ENCODE measurements at places on chromosomes 12 and 14.

DNA sequence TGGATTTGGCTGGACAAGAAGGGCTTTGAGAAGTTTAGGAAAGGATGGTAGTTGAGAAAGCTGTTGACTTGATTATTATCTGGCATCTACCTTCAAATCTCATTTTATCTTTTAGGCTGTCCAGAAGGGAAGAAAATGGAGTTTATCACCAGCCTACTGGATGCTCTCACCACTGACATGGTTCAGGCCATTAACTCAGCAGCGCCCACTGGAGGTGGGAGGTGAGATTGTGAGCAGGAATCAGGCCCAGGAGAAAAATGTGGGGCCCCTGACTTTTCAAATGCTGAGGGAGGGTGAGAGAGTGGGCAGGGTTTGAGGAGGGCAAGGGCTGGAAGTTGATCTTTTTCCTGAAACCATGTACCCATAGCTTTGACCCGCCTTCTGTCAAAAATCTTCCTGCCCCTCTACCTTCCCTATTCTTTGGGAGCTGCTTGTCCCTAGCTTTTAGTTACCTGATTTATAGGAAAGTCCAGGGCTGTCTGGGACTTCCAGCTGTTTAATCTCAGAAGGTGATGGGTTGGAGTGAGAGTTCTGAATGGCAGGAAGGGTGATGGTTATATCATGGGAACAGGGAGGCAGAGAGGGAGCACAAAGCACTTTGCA lies 134.2 kb downstream of the SMOC1 start:
- no peak for DNase-seq

- DNase-seq, result no peak
Observed at GRCh38 chr12:16155938-16156337, 121.5 kb downstream of the SLC15A5 start.

DNA sequence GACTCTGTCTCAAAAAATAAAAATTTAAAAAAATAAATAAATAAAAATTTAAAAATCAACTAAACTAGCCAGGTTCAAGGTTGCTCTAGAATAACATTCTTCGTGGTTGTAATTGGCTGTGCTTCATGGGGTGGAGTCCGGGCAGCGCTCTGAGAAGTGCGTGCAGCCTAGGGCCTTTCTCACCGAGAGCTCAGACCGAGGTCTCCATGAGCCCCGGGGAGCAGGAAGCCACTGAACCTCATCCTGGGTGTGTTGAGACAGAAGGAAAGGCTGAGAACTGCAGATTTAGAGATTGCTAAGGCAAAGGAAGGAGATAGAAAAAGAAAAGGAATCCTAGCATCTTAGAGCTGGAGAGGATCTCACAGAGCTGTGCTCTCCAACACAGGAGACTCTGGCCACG lies 14.7 kb downstream of the P2RX4 start:
- DNase-seq, result no peak

DNA sequence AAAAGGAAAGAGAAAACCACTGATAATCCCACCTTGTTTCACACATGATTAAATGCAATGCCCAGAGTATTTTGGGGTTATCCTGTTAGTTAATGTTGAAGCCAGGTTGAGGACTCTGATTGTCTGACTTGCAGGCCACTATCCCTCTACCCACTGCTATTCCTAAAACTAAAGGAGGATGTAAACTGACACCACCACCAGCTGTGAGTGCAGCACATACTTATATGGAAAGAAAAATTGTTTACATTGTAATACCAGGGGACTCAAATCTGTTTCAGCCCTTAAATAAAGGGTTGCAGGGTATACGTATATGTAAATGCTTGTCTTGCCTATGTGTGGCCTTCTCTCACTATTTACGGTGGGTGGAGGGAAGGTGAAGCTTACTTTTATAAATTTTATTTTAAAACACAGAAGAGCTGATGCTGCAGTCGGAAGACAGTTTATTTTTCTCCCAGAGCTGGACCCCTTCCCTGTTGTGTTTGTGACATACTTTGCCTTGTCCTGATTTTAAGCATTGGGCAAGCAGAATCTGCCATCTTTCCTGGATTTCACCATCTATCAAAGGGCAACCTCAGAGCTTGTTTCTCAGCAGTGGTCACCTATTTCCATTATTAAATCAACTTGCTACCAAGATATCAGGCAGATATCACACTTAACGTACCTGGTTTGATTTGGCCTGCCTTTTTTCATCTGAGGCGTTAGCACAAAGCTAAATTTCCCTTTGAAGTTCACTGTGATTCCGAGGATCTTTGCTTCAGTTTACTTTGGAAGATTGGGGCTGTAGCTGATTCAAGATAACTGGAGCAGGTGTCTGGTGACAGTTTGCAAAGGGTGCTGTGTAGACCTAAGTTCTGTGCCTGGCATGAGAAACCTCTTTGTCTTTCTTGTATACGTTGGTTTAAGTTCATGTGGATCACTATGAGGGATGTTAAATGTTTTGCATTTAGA lies 25.2 kb downstream of the DAAM1 start:
- DNase-seq, result no peak

- no peak for DNase-seq
Observed at GRCh38 chr12:27252934-27253333, 8.8 kb downstream of the STK38L start.

GRCh38 chr12:123617144-123617543 lies 15.2 kb downstream of the DDX55 start:
- DNase-seq, result no peak

DNA sequence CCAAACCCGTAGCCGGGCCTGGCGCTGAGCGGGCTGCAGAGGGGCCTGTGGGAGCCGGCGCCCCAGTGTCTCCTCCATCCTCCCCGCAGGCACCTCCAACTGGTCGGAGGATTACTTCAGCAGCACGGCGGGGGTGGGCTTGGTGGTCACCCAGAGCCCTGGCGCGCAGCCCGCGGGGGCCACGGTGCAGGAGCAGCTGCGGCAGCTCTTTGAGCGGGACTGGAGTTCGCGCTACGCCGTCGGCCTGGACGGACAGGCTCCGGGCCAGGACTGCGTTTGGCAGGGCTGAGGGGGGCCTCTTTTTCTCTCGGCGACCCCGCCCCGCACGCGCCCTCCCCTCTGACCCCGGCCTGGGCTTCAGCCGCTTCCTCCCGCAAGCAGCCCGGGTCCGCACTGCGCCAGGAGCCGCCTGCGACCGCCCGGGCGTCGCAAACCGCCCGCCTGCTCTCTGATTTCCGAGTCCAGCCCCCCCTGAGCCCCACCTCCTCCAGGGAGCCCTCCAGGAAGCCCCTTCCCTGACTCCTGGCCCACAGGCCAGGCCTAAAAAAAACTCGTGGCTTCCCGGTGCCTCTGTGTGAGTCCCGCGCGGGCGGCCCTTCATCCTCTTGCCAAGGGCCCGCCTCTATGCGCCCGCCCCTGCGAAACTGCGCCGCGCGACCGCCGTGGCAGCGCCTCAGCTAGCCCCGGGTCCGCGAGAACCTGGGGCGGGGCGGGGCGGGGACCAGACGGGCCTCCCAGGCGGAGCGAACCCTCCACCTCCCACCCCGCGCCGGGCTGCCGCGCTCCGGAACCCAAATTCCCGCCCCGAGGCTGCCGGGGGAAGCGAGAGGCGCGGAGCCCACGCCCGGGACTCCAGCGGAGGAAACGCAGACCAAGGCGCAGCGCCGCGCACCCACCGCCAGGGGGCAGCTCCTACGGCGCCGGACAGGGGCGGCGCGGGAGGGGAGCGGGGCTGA lies 8.3 kb downstream of the PLD4 start:
- DNase-seq, result no peak

GRCh38 chr14:31024577-31025366 lies 677 bp upstream of the AP4S1 start:
- DNase-seq, result no peak

GRCh38 chr12:92737855-92738850 lies 35.4 kb downstream of the PLEKHG7 start:
- no peak for DNase-seq

DNA sequence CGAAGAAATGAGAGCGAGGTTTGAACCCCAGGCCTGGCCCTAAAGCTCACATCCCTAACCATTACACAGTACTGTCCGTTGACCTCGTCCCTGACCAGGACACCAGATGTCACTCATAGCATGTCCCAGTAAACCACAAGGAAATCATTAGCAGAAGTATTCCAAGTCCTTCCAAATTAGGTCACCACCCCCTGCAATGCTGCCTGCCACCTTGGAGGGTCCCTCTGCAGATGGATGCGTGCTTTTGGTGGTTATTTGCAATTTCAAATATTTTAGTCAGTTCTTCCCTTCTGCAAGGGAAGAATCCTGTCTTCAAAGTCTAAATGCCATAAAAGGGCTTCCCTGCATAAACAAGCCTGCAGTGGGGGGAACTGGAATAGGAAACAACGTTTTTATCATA lies 71.3 kb downstream of the CLMN start:
- no peak for DNase-seq

DNA sequence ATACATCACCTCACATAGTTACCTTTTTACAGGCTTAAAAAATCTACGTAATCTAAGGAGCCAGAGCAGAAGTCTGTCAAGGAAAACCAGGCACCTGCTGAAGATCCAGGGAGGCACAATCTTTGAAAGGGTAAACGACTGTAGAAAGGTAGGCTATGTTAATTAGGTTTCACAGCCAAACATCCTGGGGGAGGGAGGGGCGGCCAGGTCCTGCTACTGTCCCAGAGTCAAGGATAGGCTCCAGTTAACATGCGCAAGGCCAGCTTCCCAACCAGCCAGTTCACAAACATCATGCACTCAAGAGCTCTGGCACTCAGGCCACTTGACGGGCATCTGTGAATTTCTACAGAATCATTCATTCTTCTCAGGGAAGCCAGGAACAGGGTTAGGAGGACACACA lies 22.9 kb downstream of the NIN start:
- no peak for DNase-seq

DNA sequence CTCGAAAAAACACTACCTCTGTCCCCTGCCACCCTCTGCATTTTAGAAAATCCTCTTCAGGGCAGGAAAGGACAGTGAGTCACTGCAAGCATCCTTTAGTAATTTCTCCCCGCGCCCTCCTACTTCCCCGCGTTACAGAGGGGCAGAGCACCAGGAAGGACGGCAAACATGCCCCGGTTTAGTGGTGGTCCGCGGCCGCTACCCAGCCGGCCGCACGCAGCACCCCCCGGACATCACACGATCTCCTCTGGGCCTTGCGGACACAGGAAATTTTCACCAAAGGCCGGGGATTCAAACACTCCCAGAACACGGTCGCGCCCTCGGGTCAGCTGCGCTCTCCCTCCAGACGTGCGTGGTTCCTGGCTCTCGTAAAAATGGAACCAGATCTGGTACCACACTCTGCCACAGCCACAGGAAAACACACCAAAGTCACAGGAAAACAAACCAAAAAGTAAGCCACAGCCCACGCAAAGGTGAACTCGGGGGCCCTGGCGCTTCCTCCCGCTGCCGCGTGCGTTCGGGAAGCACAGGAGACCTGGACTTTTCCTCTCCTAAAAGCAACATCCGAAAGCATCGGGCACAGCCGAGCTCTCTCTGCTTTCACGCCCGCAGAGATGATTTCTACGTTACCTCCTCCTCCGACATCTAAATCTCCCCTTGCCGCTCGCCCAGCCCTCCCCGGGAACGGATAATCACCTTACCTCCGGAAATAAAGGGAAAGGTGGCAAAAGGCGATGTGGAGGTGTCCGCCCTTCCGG lies 839 bp downstream of the SLC38A1 start:
- DNase-seq, result no peak

DNA sequence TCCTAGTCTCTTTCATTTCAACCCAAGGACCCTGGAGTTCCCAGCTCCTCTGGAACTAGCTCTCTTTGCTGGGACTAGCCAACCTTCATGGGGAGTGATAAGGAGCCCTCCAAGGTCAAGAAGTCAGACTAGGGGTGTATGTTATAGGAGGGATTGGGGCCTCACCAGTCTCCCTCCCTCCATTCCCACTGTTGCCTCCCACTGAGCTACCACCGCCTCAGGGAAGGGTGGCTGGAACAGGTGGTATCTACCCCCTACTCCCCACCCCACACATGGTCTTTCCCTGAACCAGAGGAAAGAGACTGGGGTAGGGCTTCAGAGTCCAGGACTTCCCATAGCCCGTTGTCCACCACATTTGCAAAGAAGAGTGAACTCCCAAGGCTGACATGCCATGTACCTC lies 2.4 kb downstream of the ERBB3 start:
- DNase-seq, result no peak
